ENCODE measurements at places on chromosomes 7 and 10.

DNA sequence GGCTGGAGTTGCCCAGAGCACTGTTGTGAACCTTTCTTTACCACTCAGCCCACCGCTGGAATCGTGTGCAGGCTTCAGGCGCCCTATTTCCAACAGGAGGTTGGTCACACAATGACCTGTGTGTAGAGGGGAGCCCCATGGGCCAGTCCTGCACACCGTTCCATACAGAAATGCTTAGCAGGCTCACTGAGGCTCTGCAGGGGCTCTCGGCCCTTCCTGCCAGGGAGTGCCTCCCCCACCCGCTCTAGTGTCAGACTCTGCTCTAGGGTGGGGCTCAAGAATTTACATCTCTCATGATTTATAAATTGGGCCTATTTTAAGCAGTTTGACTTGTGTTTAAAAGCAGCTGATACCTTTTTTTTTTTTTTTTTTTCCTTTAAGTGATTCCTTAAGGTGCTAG, 42.0 kb downstream of the SHH start:
- no peak for DNase-seq

- DNase-seq: no peak
These were observed 80.3 kb upstream of the FAM171A1 start for GRCh38 chr10:15451137-15452094.

GRCh38 chr10:53536322-53536721, 763.7 kb upstream of the MBL2 start:
- no peak for DNase-seq

DNA sequence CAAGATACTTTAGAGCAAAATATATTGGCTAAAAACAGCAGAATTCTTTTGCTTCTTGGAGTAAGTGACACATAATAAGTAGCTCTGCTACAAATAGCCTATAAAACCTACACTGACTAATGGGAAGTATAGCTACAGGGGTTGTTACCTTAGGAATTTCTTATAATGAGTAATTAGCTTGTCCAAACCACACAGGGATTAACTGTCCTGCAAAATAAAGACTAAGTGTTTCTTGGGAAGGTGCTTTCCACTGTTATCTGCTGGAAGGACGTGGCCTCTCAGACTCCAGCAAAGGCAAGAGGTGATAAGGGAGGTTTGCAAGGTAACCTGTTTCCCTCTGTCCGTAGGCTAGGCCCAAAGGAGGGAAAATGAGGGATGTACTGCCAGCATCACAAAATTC, 302.4 kb downstream of the DOCK4 start:
- no peak for DNase-seq

- DNase-seq: no peak
These were observed 101.4 kb downstream of the GPAM start for GRCh38 chr10:112082120-112082519.

GRCh38 chr7:132618271-132618955, 42.1 kb upstream of the PLXNA4 start:
- DNase-seq: no peak

- DNase-seq: no peak
These were observed 55.1 kb upstream of the ZEB1 start for GRCh38 chr10:31263903-31264302.

GRCh38 chr7:127021019-127021738, 231.6 kb downstream of the GRM8 start:
- no peak for DNase-seq

GRCh38 chr10:34505338-34505737, 309.8 kb downstream of the PARD3 start:
- DNase-seq: no peak

DNA sequence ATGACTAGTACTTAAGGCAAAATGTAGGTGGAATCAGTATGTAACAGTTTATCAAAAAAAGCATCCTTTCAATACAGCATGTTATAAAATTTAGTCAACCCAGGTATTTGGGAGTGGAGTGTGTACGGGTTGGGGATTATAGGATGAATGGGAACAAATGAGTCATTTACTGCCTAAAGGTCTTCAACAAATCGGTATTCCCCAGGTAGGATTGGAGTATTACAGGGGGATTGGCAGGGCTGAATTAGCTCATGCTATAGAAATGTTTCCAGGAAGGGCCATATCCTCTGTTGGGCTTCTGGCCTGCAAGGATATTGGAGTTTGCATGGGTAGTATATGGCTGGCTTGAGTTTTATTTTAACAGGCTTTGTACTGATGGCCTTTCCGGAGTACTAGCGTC, 723.7 kb downstream of the SORCS1 start:
- no peak for DNase-seq

- DNase-seq: no peak
These were observed 3.5 kb downstream of the TSC22D4 start for GRCh38 chr7:100475549-100475948.

All from activated CD4-positive, alpha-beta T cell treated with anti-CD3 and anti-CD28 coated beads, Interleukin-2, amount 10 ng/mL, durations not matched to agents 24 days and 14 days (primary cell).